ENCODE measurements at places on chromosomes 3 and 15.

DNA sequence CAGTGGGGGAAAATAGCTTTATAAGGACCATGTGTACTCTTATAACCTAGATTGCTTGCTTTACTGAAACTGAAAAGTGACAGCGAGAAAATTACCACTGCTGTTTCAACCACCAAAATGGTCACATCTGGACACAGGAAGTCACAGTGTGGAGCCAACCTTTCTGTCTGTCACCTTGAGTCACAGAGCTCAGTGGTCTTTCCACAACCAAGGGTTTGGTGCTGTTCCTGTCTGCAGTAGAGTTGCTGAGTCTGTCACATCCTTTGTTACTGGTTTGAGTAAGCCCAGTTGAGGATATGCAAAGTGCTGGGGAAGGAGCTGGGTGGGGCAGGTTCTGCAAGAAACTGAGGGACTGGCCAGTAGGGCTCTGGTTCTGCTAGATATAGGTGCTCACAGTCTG, 139.1 kb upstream of the EIF1B start:
- DNase-seq, result no peak

DNA sequence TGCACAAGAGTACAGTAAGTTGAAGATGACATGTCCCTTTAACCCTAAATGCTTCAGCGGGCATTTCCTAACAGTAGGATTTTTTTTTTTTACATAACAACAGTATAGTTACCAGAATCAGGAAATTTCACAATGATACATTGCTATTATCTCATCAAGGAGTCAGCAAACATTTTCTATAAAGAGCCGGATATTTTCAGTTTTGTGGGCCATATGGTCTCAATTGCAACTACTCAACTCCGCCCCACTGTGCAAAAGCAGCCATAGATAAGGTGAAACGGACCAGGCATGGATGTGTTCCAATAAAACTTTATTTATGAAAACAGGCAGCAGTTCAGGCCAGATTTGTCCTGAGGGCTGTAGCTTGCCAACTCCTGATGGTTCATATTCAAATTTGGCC, 130.6 kb downstream of the SMAD6 start:
- DNase-seq, result no peak

DNA sequence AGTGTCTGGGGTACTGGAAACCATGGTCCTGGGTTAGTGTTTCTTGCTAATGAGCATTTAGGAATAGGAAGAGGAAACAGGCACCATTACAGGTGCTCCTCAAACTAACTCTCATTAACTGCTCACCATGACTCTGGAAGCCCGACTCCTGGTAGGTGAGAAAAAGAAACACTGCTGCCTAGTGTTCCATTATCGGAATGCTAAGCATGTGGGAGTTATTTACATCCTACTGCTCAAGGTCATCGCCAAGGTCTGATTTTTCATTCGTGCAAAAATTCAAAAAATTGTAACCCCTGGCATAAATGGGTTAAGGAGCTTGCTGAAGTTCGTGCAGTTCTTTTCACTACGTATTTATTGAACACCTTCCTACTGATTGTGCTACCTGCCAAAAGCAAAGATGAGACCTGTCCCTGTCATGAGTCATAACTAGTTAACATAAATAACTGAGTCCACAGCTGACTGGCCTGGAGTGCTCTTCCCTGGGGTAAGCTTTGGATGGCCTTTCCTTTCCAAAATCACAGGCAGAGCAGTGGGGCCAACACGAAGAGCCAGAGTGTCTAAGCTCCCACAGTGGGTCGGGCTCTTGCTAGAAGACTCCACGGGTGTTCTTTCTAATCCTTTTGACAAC, 22.7 kb upstream of the PAQR5 start:
- DNase-seq, result no peak

- no peak for DNase-seq
Observed at GRCh38 chr15:90782442-90782841, 65.3 kb downstream of the BLM start.

DNA sequence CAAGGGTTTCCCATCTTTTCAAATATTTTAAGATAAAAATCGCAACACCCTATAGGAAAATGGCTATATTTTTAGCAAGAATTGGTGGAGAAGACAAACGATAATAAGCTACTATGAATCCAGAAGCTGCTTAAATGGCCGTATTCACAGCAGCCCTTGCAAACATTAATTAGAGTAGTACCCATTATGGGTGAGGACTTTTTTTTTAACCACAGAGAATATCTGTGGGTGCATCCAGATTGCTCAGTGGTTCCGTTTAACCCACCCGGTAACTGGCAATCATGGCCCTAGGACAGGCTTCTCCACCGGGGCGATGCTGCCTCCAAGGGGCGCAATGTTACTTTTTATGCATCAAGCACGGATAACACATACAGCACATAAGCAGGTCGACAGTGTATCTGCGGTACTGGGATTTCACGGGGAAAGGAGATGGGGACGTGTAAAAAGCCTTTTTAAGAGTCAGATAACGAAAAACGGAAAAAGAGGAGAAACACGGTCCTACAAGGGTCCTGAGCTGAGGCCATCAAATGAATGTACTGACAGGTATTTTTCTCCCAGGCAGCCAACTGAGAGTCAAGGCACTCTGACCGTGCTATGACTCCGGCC, 968 bp upstream of the TMEM266 start:
- no peak for DNase-seq

- DNase-seq, result no peak
Observed at GRCh38 chr3:138463724-138464490, 29.5 kb downstream of the ESYT3 start.

Data from effector CD4-positive, alpha-beta T cell (primary cell).